ENCODE measurements at places on chromosomes 1 and 21.
A peak's percentile ranks its signal among the peaks of the same experiment; 100 is the strongest.

DNA sequence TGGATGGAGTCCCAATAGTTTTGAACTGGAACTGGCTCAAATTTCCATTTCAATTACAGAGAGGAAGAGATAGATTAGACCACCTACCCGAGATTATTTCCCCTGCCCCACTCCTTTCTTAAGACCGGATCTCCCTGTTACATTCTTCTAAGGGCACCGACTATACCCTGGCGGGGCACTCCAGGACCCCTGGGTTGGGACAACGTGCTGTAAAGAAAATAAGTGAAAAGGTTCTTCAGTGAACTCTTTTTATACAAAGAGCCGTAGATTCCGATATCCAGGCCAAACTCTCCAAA lies 6.7 kb downstream of the NR5A2 start:
- DNase-seq: no peak

- peak; percentile 52 for DNase-seq
These were observed 91.2 kb downstream of the SLC45A1 start for GRCh38 chr1:8409106-8409505.

DNA sequence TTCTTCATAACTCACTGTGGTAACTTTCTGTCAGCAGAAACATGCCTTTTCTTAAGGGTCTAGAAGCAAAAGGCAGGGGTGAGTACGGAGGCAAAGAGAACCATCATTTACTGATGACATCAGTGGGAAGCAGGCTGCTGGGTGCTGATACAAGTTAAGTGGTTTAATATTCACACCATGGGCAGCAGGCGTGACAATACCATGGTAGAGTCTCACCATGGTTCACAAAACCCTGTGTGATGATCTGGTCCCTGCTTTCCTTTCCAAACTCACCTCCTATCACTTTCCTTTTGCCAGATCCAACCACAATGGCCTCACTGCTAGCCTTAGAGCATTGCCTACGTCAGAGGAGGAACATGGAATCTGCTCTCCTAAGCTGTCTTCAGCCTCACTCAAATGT lies 8.7 kb downstream of the MAB21L3 start:
- no peak for DNase-seq

GRCh38 chr1:235976490-235976889 lies 88.4 kb downstream of the NID1 start:
- DNase-seq: no peak

- DNase-seq: peak; percentile 62
These were observed 7.8 kb upstream of the PTPRF start for GRCh38 chr1:43522776-43523480.

- DNase-seq: no peak
These were observed 16.5 kb downstream of the ZBTB17 start for GRCh38 chr1:15959424-15959823.

DNA sequence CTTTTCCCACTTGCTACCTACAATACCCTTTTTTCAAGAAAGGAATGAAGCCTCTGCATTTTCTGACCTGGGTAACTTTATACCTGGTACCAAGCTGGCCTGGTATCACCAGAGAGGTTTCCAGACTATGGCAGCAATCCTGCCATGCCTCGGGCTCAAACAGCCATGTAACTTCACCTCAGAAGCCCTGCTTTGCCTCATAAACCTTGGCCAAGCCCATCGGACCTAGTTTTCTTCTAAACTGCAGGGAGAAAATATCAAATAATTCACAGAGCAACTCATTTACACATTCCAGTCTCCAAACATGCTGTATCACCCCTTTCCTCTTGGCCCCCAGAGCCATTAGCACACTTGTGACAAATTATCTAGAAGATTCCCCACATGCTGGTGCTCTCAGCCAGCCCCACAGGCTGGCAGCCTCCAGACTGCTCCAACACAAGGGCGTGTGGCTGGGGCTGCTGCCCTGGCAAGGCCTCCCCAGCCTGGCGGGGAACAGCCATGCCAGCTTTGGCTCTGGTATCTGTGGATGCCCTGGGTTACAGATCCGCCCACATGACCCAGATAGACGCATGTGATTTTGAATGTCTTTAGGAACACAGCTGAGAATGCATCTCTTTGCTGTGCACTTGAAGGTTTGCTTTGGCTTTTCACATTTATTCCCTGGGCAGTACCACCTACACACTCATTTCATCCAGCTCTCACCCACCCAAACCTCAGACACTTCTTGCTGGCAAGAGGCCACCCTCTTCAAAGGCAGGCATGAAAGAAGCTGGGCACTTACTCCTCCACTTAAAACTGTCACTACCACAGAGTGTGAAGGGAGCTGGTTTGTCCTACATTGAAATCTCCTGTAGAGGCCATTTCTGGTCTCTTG lies 70.0 kb upstream of the BCAR3 start:
- no peak for DNase-seq

DNA sequence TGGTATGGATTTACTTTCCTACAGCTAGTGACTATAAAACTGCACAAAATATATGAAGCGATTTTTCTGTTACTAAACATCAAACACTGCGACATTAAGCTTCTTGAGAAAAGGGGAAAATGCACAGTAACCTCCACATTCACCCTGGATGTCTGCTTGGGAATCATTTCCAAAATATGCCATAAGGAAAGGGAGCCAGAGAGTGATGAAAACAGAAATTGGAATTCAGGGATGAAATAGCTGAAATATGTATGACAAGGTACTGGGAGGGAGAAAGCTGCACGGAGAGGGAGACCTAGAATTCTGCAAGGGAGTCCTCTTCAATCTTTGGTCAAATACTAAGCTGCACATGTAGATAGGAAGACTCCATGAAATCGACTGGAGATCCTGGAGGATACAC lies 31.6 kb upstream of the RAB3GAP2 start:
- DNase-seq: peak; percentile 25

DNA sequence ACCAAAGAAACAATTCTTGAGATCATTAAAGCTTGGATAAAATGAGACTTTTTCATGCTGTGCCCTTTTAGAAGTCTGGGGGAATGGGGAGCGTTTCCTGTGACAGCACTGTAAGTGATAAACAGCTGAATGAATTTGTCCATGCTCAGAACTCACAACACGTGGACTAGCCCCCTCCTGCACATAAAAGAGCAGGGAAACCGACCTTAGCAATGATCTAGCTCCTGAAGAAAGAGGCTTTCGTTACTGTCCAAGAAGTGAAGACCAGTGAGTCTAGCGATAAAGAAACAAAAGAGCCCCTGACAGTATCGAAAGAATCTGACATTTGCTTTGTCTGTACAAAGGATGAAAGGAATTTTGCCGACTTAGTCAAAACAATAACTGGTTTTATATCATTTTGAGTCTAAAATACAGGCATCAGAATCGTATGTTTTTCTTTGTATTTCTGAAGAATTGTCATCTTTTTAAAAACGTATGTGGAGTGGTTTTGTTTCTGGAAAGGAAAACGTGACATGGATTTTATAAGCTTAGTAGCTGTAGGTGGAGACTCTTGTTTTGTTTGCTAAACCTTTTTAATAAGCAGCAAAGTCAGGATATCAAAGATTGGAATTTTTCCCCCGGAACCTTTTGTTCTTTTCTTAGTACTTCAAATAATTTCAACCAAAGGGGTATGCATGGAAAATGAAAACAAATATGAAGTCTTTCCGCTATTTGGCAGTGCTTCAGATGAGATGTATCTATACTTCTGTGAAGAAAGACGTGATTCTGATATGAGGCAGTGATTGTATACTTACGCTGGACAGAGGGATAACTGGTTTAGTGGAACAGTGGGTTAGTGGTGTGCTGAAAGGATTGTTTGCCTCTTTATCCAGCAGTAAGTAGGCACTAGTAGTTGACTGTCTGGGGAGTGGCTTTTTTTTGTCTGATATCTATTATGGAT lies 61.0 kb downstream of the MAST2 start:
- no peak for DNase-seq

- no peak for DNase-seq
These were observed 22.2 kb downstream of the MKNK1 start for GRCh38 chr1:46581681-46582455.

DNA sequence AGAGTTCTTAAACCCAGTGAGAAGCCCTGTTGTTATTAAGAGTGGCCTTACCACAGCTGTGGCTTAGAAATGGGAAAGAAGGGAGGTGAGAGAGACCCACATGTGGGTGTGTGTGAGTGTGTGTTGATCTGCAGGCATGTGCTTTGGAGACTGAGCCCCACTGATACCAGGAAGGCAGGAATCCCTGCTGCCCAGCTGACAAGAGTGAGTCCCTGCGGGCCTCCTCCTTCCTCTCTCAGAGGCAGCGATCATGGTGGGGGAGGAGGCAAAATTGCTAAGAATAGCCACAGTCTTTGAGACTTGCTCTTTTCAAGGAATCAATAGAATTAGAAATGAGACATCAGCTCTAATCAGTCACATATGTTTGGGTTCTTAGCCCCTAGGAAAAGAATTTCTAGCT lies 87.0 kb upstream of the WARS2 start:
- DNase-seq: peak; percentile 39

- DNase-seq: no peak
These were observed 813.5 kb downstream of the LTN1 start for GRCh38 chr21:28179136-28179535.

DNA sequence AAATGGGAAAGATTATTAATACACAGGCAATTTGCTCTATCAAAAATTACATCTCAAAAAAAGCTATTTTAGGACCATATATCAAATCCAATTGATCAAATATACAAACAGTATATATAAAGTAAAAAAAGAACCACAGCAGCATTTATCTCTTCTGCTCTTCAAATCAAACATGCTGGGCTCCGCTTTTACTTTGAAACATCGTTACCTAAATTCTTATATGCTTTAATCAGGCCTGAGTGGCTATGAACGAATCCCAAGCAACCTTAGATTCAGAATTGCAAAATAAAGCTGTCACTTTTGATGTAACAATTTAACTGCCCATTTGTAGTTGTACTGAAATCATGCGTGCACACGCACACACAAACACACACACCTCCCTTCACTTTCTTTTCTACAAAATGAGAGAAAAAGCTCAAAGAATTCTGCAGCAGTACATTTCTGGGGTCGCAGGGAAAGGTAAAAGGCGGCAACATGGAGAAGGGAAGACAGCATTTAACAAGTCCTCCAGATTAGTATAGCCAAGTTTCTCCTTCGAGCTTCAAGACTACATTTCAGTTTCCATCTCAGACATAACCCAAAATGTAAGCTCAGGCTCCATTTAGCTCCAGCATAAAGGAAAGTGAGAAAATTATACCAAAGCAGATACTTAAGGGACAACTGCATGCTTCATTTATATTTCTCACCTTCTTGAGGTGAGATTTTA lies 92.2 kb upstream of the TTC39A start:
- no peak for DNase-seq

DNA sequence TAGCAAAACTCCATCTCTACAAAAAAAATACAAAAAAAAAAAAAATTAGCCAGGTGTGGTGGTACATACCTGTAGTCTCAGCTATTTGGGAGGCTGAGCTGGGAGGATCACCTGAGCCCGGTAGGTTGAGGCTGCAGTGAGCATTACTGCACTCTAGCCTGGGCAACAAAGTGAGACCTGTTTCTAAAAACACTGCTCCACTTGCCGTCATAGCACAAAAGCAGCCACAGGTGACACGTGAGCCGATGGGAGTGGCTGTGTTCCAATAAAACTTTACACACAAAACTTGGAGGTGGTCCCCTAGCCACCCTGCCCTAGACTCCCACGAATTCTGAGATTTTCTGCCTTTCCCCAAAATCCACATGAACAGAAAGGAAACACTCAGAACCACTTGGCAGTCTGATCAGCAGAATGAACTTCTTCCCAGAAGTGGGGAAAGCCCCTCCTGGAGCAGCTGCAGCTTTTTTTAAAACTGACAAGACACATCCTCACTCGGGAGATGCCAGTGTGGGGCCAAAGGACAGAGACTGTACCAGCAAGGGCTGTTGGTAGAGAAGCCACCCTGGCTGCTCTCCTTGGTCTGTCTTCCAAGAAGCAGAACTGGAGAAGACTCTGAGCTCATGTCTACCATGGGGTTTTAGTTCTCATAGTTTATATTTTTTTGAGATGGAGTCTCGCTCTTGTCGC lies 23.3 kb downstream of the PLEKHM2 start:
- DNase-seq: no peak

GRCh38 chr1:104105465-104105864 lies 355.8 kb downstream of the AMY1C start:
- DNase-seq: no peak

- DNase-seq: peak; percentile 35
These were observed 74.7 kb downstream of the RAP1GAP start for GRCh38 chr1:21594501-21594900.

DNA sequence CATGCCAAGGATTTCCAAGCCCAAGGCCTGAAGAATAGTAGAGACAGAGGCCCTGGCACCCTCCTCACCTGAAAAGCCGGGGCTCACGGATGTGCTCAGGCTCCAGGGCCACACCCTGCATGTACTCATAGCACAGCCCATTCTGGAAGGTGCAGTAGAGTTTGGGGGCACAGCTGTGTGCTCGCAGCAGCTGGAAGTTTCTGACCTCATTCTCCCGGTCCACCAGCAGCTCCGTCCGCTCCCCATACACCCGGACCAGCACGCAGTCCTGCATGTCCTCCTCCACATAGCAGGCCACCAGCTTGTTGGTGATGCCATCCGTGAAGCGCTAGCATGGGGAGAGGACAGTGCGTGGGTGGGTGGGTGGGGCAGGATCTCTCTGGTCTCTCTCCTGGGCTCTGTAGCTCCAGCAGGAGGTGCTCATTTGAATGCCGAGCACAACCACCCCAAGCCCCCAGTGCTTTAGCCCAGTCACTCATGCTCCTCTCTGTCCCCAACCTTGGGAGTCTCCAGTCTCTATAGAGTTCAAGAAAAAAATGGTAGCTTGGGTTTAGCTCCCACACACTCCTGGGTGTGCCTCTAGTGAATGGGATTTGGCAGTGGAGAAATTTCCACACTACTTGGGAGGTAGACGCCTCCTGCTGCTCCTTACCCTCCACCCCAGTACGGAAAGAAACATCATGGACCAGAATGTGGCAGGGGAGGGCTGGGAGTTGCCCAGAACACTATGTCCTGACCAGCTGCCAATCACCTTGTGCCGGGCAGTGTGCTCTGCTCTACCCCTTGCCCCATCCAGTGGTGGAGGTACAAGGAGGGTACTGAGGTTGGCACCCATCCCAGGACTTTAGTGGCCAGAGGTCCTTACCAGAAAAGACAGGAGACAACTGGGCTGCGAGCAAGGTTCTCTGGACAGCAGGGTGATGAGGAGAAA lies 1.9 kb downstream of the ETNK2 start:
- DNase-seq: no peak

DNA sequence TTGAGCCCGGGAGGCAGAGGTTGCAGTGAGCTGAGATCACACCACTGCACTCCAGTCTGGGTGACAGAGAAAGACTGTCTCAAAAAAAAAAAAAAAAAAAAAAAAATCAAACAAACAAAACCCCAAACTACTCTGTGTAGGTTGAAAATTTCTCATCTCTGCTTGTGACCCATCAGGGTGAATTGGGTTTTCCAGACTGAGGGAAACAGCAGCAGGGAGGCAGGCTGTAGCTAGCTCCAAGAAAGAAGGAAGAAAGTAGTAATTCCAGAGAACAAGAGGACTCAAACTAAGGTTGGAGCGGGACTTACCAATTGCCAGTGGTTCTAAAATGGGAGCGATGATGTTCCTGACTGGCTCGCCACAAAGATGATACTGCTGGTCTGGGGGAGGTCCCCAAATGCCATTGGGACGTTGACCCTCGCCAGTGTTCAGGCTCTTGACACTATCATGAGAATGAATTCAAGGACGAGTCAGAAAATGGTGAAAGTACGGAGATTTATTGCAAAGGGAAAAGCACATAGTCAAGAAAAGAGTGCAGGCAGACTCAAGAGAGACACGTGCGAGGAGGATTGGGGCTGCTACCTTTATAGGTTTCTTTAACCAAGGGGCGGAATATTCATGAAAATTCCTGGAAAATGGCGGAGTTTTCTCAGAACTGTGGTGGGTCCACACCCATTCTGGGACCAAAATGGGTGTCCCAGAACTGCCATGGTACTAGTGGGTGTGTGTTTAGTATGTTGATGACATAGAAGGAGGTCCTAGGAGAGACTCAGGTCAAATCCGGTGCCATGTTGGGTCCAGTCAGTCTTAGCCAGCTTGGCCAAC lies 13.4 kb downstream of the AADACL4 start:
- no peak for DNase-seq

Data from GM03348 (cell line).